Stimulated activated CD8-positive, alpha-beta memory T cell treated with anti-CD3 and anti-CD28 coated beads, Interleukin-4, amount 100 ng/mL, for 4 hours (primary cell): ENCODE measurements at places on chromosomes 12 and 14.

DNA sequence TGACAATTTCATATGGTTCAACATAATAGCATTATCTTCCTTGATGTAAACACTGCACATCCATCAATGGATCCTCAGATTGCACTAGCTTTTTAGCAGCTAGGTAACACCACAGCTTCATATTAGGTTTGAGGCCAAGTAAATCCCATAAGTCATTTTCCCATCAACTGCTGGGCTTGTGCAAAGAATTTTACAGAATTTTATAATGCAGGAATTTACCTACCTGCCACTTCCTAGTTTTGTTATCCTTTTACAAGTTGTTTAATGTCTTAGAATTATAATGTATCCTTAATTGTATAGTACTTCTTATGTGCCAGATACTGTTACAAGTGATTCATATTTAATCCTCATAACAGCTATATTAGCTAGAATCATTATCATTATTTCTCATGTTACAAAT lies 36.4 kb downstream of the CPNE8 start:
- DNase-seq: no peak

DNA sequence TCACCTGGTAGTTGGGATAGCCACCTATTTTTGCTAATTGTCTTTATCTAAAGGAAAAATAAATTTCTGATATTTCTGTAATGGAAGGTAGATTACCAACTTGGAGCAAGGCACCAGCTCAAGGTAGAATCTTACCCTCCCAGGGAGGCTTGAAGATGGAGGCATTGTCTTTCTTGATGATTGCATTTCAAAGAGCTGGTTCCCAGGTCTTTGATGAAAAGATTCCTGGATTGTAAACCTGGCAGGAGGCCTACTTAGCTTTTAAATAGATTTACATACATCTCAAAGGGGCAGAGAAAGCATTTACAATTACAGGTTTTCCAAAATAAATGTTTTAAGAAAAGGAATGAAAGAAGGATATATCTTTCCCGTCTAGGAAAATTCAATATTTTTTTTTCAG lies 729.2 kb downstream of the LRFN5 start:
- DNase-seq: no peak

DNA sequence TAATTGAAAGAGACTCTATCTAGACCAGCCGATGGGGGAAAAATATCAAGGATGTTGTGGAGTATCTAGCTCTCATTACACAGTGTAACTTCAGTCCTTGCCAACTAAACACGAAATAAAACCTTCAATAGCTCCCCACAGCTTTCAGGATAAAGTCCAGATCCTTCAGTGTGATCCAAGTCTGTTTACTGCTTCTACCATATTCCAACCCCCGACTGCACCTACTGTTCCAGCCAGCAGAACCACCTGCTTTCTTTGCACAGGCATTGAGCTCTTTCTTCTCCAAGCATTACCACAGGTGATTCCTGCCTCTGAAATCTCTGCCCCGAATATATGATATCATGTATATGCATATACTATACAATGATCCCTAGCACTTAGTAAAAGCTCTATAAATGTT lies 2.2 kb upstream of the LRRC23 start:
- DNase-seq: no peak

- no peak for DNase-seq
These were observed 1.9 kb downstream of the SHMT2 start for GRCh38 chr12:57231276-57232021.

DNA sequence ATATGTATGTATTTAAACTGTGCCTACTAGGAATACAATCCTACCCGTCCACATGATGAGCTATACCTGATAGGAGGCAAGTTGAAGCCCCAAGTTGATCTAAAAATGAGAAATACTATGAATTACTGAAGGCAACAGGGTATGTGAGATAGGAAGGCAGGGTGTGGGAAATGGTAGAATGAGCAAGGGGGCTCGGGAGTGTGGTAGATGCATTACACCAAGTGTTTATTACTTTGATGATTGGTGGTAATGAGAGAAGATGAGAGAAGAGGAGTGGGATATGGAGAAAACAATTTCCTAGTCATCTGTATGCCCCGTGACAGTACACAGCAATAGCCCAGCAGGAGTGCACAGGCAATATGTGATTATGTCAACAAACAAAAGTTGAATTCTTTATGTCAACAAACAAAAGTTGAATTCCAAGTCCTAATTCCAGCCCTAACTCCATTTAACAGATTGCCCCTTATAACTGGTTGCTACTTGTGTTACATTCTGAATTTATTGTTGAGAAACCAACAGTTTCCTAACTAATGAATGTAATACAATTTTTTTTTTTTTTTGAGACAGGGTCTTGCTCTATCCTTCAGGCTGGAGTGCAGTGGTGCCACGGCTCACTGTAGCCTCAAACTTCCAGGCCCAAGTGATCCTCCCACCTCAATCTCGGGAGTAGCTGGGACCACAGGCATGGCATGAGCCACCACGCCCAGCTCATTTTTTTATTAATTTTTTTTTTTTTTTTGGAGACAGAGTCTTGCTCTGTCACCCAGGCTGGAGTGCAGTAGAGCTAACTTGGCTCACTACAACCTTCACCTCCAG lies 2.5 kb downstream of the LPCAT3 start:
- no peak for DNase-seq

- DNase-seq: no peak
These were observed 40.5 kb downstream of the GALC start for GRCh38 chr14:87952307-87953094.

GRCh38 chr14:103879570-103880347 lies 32.4 kb upstream of the PPP1R13B start:
- no peak for DNase-seq

GRCh38 chr12:93778306-93778705 lies 101.1 kb downstream of the CRADD start:
- no peak for DNase-seq

DNA sequence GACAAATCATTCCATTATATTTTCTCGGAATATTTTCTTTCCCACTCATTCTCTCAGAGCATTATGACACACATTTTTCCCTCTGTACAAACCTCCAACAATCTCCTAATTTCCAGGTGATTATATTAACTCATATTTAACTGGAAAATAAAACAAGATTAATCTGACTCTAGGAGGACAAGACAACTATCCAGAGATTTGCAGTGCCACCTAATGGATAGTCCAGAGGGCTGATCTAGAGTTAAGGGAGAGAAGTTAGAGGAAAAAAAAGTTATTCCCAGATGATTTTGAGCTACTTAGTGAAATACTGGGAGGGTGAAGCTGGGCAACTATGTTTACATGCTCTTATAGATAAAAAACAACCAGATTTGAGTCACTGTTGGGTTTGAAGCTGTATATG lies 161.7 kb downstream of the ALX1 start:
- no peak for DNase-seq

DNA sequence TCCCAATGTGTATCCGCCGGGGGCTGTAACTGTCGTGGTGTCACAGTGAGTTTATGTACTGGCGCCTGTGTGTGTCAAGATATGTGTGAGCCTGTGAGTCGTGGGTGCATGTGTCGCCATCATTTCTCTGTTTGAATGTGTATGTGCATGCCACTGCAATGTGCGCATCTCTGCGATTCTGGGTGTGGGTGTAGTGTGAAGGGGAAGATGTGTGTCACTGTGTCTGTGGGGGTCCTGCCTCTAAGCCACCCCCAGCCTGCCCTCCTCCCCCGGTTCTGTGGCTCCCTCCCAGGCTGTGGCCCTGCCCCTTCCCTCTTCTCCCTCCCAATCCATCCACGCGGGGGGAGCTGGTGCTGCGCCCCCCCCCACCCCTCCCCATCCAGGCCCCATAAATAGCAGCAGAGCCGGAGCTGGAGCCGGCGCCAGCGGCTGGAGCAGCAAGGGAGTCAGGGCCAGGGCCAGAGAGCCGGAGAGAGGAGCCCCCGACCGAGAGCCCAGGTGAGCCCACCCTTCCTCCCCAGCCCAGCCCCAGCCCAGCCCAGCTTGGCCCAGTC lies at the start of gene CPNE6:
Gene CPNE6 (plus strand): TSS at position 419 of the 554 bp plus-strand sequence. CDS start 1,375 bp downstream, outside the sequence.
- DNase-seq: no peak

GRCh38 chr12:123404581-123404980 lies 20.6 kb downstream of the KMT5A start:
- DNase-seq: no peak

DNA sequence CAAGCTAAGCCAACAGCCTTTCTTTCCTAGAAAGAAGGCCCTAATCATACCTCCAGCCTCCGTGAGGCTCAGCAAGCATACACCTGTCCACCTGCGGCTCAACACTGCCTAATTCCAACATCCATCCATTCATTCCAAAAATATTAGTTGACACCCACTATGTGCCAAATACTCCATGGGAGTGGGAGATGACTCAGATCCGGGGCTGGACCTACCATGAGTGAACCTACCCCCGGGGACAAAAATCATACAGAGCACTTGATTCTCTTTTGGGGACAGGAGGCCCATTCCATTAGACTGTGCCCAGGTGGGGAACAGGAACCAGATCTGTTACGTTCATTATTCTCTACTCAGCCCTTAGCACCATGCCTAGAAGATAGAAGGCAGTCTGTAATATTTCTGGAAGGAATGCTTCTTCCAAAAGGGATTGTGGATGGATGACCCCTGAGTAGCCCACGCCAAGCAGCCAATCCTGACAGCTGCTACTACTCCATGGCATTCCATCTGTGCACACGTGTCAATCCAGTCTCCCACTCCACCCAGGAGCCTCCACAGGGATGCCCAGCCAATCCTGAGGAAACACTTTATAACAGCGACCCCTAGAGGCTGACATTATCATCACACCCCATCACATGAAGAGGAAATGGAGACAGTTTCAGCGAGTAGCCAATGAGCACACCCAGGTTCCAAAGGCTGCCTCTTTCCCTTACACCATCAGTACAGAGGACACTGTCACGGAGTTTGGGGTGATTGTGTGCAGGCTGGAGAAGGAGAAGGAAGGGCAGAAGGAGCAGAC lies 170.7 kb downstream of the ESRRB start:
- no peak for DNase-seq

GRCh38 chr12:13661005-13661887 lies 320.2 kb downstream of the GRIN2B start:
- no peak for DNase-seq

DNA sequence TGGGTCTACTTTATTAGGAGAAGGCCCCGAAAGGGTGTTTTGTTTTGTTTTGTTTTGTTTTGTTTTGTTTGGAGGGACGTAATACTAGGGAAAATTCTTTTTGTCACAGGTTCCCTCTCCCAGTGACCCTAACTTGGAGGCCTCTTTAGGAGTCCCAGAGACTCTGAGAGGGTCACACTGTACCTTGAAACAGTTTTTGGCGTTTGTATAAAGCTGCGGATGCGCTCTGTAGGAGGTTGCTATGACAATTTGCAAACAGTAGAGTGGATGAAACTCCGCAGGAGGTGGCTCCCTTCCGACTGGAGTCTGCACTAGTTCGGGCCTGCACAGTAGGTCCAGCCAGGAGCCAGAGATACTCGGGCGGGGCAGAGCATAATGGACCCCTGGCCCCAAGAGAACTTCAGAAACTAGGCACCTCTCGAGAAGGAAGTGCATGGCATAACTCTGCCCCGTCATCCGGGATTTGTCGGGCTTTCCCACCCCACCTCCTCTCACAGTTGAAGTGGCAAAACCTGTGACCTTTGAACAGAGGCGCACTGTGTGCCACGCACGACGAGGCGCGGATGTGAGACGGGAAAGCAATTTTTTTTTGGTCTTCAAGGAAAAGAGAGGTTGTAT lies 1.3 kb upstream of the DYRK2 start:
- DNase-seq: no peak

- no peak for DNase-seq
These were observed 5.9 kb downstream of the KICS2 start for GRCh38 chr12:64216239-64216638.

DNA sequence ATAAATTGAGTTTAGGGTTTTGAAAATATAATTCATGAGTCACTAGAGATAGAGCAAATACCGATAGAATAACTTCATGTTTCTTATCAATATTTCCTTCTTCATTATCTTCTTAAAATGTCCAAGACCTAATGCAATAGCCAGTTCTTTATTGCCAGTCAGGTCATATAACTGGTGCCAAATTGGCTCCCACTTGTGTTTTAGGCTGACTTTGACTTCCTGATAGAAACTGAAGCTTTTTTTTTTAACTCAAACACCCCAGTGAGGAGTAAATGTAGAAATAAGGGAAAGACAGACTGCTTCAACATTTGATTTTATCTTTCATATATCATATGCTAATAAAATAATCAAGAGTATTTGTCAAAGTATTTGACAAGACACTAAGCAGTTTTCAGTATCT lies 80.7 kb downstream of the ARMH4 start:
- no peak for DNase-seq

- no peak for DNase-seq
These were observed 528.5 kb downstream of the BCL11B start for GRCh38 chr14:98743536-98743935.

DNA sequence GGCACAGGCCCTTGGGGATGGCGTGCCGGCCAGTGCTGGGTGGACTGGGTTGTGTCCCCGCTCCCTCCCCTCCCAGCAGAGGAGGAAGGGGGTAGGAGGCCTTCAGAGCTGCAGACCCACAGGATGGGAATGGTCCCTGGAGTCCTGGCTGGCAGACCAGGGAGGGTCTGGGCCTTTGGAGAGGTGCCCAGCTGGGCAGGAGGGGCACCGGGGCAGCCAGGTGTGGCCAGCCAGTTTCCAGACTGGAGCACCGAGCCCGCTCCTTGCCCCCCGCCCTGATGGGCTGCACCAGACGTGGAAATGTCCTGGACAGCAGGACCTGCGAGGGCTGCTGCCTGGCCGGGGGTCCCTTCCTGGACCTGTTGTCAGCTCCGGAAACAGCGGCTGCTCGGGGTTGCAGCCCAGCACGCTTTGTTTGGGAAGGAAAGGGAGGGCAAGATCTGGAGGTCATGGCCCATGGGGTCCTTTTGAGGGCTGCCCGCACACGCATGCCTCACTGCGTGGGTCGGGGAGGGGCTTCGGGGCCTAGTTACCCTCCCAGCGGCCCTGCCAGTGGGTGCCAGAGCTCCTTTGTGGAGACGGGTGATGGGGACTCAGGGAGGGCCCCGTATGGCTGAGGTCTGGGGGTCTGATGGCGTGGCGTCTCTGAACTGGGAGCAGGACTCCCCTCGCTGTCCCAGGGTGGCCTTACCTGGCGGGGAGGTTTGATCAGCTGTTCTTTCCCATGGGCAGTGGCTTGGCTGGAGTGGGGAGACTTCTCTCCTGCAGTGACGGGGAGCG lies 9.1 kb downstream of the KIF26A start:
- DNase-seq: no peak

DNA sequence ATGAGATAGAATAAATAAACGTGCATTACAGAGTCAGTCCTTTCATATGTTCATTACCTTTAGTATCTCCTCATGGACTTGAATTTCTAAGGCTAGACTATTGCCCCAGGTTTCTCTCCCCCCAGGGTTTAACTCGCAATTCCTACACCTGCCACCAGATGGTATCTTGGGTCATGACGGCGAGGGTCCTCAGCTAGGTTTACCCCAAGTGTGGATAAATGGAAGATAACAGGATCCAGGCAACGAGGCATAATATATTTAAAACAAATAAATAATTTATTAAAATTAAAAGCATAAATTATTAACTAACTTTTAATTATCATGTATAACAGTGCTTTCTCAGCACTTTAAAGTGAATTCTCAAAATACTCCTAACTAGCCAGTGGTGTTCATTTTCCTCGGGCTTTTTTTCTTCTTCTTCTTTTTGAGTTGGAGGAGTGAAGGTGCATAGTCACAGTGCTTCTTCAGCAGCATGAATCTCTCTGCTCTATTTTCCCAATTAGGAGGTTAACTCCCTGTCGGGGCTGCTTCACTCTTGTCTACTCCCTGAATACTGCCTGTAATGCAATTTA lies 243.5 kb upstream of the CAND1 start:
- DNase-seq: no peak
